Stimulated activated CD8-positive, alpha-beta memory T cell treated with anti-CD3 and anti-CD28 coated beads, Interleukin-7, amount 100 ng/mL, for 48 hours (primary cell): ENCODE measurements at places on chromosomes 3 and 15.

- no peak for DNase-seq
These were observed 1.9 kb upstream of the CCDC9B start for GRCh38 chr15:40342416-40343320.

- no peak for DNase-seq
These were observed 52.1 kb upstream of the IQSEC1 start for GRCh38 chr3:13125092-13126015.

GRCh38 chr3:122021811-122022401 is at the start of gene ILDR1:
TSS of gene ILDR1 (minus strand) at chr3:122022247. CDS start at chr3:122022077, 170 bp downstream.
- DNase-seq, result no peak

DNA sequence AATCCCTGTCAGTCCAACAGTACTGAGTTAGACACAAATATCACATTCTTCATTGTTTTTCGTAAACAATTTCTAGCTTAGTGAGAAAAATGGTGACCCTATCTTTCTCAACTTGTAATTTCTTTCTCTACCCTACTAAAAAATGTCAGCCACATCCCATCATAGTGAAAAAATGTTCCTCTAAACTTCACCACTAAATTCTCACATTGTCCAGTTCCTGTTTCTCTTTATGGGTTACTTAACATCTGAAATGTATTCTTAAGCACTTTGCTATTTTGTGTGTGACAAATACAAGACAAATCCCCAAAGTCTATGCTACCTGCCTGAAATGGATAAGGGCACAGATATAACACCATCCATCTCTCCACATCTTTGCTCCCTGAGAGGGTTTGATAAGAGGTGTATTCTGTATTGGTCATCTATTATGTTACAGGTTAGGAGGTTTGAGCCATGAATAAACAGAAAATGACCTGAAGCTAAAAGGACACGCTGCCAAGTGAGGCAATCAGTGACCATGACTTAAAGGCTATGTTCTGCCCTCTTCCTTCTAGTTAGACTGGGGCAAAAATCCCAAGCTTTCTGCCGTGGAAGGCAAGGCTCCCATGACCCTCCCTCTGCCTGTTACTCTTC is 118.2 kb downstream of the GADL1 start:
- no peak for DNase-seq

DNA sequence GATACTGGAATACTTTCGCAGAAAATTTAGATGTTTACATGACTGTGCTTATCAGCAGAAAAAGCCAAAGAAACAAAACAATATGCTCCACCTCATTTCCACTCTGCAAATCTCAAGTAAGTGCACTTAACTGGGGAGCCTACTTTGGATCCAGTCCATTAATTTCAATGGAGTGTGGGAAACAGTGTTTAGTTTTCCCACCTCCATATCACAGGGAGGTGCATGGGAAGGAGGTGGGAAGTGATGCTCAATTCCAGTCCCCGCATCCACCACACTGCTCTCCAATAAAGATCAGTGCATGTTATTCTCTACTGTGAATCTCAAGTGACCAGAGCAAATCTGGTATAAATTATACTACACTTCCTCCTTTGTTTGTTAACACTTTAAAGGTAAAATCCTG is 2.9 kb downstream of the NEDD4 start:
- DNase-seq, result no peak

DNA sequence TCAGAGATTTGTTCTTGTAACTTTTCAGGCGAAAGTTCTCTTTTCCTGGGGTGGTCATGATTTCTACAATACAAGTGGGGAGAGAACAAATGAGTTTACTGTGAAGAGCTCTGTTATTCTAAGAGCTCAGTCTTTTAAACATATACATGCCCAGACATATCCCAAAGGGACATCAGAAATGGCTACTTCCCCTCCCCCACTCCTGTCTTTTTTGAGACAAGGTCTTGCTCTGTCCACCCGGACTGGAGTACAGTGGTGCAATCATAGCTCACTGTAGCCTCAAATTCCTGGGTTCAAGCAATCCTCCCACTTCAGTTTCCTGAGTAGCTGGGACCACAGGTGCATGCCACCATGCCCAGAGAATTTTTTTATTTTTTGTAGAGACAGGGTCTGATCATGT is 18.2 kb downstream of the KPNA1 start:
- DNase-seq, result no peak

GRCh38 chr3:66181764-66182163 is 39.0 kb upstream of the SLC25A26 start:
- DNase-seq, result no peak

- DNase-seq, result no peak
These were observed 12.7 kb downstream of the SEMA3G start for GRCh38 chr3:52432225-52432624.

GRCh38 chr3:47315069-47315647 is 32.4 kb downstream of the KLHL18 start:
- no peak for DNase-seq

GRCh38 chr3:116441652-116442051 is 3.6 kb downstream of the LSAMP start:
- DNase-seq, result no peak

DNA sequence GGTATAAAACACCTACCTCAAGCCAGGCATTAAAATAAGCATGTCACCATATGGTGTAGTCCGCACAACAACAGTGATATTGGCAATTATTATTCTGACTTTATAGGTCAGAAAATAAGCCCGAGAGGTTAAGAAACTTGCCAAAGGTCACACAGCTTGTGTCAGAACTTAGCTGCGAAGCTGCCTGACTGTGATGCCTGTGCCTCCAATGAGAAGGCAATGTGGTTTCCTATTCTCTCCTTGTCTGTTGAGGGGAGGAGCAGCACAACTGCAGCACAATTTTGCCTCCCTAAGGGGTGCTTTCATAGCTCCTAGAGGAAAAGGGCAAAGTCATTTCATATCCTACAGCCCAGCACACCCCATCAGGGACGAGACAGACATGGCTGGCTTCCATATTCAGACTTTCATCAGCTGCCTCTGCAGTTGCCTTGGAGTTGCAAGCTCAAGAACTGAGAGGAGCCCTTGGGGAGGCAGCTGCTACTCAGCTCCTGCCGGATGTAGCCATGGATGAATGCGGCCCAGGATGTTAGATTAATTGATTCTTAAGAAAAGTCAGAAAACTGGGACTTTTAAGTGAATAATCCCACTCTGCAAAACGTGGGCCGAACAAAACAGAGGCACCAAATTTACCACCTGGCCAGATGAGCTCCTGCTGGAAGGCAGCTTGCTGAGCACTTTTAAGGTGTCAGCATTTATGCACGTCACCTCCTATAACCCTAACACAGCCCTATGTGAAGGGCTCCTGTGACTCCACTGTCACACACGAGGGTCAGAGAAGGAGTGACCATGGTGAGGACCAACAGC is 38.5 kb downstream of the MYO5C start:
- no peak for DNase-seq

DNA sequence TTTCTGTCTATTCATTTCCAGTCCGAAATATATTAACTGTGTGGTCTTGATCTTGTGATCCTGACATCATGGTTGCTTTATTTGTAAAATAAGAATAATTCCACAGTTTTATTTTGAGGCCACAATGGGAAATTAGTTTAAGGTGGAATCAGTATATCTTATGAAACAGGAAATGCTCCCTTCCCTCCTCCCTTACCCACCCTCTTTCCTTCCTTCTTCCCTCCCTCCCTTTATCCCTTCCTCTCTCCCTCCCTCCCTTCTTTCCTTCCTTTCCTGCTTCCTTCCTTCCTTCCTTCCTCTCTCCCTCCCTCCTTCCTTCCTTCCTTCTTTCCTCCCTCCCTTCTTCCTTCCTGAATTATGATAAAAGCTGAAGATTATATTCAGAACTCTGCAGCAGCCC is 452.3 kb downstream of the NAALADL2 start:
- DNase-seq, result no peak

- no peak for DNase-seq
These were observed 152.3 kb downstream of the IGF1R start for GRCh38 chr15:98800437-98801233.

DNA sequence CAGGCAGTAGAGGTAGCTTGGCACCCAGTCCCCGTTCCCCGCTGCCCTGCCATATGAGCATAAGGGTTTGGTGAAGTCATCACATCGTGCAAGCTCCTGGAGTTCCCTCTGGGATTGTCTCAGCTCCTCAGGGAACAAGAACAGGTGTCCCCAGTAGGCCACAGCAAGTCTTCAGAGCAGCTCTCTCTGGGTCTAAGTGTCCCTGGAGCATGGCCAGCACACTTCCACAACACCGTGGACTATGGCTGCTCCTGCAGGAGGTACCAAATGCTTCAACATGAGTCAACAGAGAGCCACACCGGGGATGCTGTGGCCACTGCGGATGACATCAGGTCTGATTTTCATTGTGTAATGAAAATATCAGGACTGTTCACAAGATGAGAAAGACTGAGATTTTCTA is 23.1 kb downstream of the ABHD6 start:
- no peak for DNase-seq

GRCh38 chr15:58921267-58921790 is 12.2 kb downstream of the SLTM start:
- no peak for DNase-seq

DNA sequence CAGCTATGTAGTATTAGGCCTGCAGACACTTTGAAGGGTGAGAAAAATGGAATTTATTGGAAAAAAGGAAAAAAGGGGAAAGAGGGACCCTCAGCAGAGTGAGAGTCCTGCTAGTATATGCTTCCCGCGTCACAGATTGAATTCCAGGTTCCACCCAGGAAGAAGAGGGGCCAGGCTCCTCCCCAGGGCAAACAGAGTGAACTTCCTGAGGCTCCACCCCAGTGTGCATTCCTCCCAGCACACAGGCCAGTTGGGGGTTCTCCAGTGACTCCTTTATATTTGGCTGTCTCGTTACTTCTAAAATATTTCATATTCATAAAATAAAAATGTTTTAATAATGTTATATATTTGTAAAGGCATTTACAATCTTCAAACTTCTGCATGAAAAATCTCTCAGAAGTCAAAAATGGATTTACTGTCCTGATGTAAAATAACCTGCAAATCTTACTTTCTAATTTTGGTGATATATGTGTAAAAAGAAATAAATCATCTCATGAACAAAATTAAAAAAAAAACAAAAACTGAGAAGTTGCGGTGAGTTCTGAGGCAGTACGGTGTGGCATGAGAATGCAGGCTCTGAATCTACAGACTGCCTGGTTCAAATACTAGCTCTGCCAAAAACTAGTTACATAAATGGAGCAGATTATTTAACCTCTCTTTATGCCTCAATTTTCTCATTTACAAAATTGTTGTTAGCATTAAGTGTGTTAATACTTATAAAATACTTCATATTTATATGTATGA is 175.8 kb upstream of the P2RY1 start:
- DNase-seq, result no peak

GRCh38 chr15:40501487-40501886 is 30.7 kb downstream of the CHST14 start:
- no peak for DNase-seq

DNA sequence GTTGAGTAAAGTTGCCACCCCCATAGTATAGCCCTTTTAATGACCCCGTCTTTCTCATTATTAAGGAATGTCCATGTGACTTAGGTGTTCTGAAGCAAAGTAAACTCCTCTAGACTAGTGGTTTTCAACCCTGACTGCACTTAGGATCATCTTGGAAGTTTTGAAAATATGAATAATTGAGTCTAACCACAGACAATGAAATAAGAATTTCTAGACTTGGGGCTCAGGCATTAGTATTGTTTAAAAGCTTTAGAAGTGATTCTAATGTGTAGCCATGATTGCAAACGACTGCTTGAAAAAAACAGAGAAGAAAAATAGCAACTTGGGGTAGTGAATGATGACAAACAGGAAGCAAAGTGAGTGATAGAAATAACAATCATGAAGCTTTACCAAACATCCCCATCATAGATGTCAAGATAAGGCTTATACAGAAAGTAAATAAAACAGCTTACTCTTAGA is 35.0 kb downstream of the ALCAM start:
- no peak for DNase-seq

- no peak for DNase-seq
These were observed 64.4 kb upstream of the CRTC3 start for GRCh38 chr15:90465140-90465929.

GRCh38 chr15:53351373-53351772 is 408.1 kb downstream of the WDR72 start:
- DNase-seq, result no peak

DNA sequence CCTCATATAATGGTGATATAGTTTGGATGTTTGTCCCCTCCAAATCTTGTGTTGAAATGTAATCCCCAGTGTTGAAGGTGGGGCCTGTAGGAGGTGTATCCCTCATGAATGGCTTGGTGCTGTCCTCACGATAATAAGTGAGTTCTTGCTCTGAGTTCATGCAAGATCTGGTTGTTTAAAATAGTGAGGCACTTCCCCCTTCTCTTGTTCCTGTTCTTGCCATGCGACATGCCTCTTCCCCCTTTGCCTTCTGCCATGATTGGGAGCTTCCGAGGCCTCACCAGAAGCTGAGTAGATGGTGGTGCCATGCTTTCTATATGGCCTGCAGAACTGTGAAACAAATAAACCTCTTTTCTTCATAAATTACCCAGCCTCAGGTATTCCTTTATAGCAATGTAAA is 39.2 kb downstream of the REC114 start:
- DNase-seq, result no peak

- no peak for DNase-seq
These were observed 21.3 kb upstream of the TMEM108 start for GRCh38 chr3:133016838-133017309.

DNA sequence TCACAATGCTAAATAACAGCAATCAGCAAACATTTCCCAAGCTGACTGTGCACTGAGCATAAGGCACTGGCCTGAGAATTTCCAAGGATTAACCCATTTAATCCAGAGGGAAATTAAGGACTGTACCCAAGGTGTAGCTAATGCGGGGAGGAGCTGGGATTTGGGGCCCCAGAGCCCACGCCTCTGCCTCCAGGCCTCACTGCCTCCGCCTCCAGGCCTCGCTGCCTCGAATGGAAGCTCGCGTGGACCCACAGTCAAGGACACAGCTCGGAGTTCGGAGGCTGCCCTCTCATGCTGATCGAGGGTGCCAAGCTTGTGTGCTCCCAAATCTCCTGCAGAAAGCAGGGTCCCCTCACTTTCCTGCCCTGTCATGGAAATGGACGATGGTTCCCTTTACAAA is 76.5 kb upstream of the SNRPA1 start:
- DNase-seq, result no peak

- DNase-seq, result no peak
These were observed 62.7 kb upstream of the OSTN start for GRCh38 chr3:191136347-191136746.

GRCh38 chr15:57098896-57099295 is 180.5 kb downstream of the TCF12 start:
- DNase-seq, result no peak

- DNase-seq, result no peak
These were observed 284.4 kb downstream of the SHQ1 start for GRCh38 chr3:72563690-72564370.

DNA sequence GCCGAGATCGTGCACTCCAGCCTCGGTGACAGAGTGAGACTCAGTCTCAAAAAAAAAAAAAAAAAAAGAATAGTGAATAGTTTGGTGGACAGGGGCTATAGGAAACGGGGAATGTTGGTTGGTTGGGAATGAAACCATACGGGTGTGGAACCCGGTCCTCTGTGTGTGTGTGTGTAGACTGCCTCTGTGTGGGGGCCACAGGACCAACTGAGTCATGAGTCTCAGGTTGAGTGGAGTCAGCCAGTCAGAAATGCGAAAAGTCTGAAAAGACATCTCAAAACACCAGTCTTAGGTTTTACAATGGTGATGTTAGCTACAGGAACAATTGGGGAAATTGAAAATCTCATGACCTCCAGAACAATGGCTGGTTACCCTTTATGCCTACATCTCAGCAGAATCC is 44.5 kb downstream of the ZDHHC19 start:
- DNase-seq, result no peak
